Activated CD4-positive, alpha-beta T cell treated with anti-CD3 and anti-CD28 coated beads for 4 hours (primary cell): ENCODE measurements at places on chromosomes 5 and 9.

DNA sequence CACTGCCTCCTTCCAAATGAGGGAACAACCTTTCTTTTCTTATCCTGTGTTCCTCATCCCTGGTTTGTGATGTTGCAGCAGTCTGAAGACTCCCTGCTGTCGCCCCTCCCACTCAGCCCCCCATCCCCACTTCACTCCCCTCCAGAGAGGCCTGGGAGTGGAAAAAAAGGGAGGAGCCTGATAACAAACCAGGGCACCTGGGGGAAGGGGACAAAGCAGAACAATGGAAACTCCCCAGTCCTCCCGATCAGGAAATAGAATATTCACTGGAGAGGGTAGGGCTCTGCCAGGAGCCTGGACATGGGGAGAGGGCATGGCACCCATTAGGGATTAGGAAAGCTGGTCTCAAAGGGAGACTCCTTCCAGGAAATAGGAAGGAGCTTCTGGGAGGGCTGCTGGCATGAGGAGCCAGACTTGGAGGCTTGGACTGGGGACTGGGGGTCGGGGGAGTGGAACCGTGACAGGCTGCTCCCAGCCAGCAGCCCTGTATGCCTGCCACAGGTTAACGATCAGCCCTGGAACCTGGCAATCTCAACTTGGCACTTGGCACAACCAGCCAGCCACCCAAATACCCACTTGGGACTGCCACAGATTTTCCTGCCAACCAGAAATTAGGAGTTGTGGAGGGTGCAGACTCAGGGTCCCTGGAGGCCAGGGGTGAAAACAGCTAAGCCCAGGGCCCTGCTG lies 20.0 kb downstream of the PCDH1 start:
- no peak for DNase-seq

- no peak for DNase-seq
Observed at GRCh38 chr9:130058154-130058553, 4.4 kb downstream of the GPR107 start.

DNA sequence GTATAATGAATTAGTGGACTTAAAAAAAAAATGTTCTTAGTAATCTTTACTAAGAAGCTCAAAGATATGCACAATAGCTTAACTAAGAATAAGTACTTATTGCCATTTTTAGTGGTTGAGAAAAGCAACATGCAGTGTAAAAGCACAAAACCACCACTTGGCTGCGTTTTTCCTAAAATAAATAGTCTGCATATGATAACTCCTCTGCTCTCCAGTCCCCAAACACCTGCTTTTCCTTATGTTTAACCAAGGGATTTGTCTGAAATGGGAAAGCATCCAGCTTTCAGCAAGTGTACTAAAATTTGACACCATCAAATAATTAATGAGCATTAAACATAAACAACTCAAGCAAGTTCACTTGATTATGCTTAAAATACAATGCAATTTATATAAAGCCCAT lies 41.4 kb downstream of the PSIP1 start:
- no peak for DNase-seq

GRCh38 chr5:122937914-122938313 lies 92.5 kb downstream of the SNX24 start:
- DNase-seq = no peak

DNA sequence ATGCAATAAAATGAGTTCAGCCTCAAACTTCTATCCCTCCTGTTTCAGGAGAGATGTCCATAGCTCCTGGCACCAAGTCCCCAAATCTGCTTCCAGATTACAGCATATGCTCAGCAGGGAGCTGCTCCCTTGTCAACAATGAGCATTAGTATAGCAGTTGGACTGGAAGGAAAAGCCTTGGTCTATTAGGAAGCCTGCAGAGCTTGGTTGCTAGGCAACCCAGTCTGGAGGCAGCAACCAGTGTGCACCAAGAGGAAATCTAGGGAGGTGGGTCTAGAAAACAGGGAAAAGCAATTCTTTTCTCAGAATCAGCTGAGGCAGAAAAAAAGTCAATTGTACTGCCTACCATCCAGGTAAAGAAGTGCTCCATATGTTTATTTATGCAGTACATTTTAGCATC lies 229.5 kb upstream of the NMUR2 start:
- DNase-seq = no peak

GRCh38 chr5:146877178-146877681 lies 1.3 kb downstream of the PPP2R2B start:
- no peak for DNase-seq
